Calu3 (cell line): ENCODE measurements at places on chromosomes 12 and 14. TPM values are rescaled to one million over a fixed set of nuclear protein-coding genes. Genes with fewer than 3 reads are reported as not detected.

- H3K27ac ChIP-seq: no peak overlapping the region
- no peaks in the 10 kb centered on the region for H3K4me1 ChIP-seq
- no peak overlapping the region for H3K4me3 ChIP-seq
- H3K36me3 ChIP-seq: no peaks in the 10 kb centered on the region
- H3K27me3 ChIP-seq: no peaks in the 10 kb centered on the region
- no peak for DNase-seq
Observed at GRCh38 chr12:44930972-44931600, 55.0 kb upstream of the NELL2 start.

- H3K4me3 ChIP-seq: no peak overlapping the region
- H3K27me3 ChIP-seq: peaks cover 8% of the 10 kb centered on the region
- no peak overlapping the region for H3K27ac ChIP-seq
- peaks cover 21% of the 10 kb centered on the region for H3K36me3 ChIP-seq
- peaks cover 21% of the 10 kb centered on the region for H3K4me1 ChIP-seq
Observed at GRCh38 chr14:101554991-101555668, 6.2 kb upstream of the DIO3 start.

DNA sequence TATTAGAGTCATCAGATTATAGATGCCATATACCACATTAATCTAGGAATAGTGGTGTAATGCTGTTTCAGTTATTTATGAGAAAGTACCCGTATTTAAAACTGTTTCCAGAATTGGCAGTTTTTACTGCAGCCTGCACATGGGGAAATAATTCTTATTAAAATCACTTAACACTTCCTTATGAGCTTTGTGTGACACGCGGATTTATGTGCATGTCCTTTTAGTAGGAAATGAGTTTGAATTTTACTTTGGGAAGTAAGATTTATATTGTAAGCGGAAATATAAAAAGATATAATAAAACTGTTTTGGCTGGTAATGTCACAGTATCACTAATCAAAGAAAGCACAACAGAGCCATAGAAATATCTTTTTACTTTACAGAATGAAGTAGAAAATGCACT, 132.9 kb downstream of the TMEM117 start:
- no peak overlapping the region for H3K27ac ChIP-seq
- no peak for DNase-seq
- H3K27me3 ChIP-seq: no peaks in the 10 kb centered on the region
- no peak overlapping the region for H3K4me3 ChIP-seq

GRCh38 chr12:6639151-6639801, 3.5 kb upstream of the LPAR5 start:
- no peak overlapping the region for H3K27ac ChIP-seq
- H3K36me3 ChIP-seq: peaks cover 5% of the 10 kb centered on the region

Gene SLC22A17
- total RNA-seq: 0.39 and 0.61 TPM in 2 replicates

DNA sequence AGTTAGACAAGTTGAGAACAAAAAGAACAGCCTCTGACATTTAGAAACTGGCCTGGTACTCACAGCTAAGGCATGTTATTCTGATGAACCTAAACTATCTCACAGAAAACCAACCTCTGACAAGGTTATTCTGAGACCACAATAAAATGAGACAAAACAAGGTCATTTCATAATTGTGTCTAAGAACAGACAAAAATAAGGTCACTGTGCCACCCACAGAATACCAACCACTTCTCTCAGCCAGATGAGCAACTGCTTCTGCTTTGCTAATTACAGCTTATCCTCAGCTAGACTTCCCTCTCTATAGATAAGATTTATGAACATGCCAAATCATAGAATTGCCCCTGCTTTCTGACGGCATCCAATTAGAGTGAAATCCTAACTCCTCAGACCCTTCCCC, 52.2 kb upstream of the CRACR2A start:
- H3K27me3 ChIP-seq: no peaks in the 10 kb centered on the region
- no peak for DNase-seq
- no peak overlapping the region for H3K27ac ChIP-seq
- H3K36me3 ChIP-seq: no peaks in the 10 kb centered on the region

DNA sequence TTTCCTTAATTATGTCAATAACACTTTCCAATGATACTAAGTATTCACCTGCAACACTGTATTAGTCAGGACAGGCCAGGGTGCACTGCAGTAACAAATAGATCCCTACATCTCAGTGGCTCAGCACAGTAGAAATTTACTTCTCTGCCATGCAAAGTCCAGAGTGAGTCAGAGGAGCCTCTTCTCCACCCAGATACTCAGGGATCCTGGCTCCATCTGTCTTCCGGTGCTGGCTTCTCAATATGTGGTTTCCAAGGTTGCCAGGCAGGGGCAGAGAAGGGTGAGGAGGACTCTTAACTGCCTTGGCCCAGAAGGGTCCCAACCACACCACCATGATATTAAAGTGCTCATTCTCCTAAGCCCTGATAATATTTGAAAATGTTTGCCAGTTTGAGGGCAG, 47.8 kb downstream of the ADGRD1 start:
- H3K36me3 ChIP-seq: no peaks in the 10 kb centered on the region
- H3K4me1 ChIP-seq: no peaks in the 10 kb centered on the region
- peaks cover 10% of the 10 kb centered on the region for H3K27me3 ChIP-seq
- no peak overlapping the region for H3K4me3 ChIP-seq
- H3K27ac ChIP-seq: no peak overlapping the region

Gene FRS2
- 27.5 and 34.5 TPM in 2 replicates for total RNA-seq

DNA sequence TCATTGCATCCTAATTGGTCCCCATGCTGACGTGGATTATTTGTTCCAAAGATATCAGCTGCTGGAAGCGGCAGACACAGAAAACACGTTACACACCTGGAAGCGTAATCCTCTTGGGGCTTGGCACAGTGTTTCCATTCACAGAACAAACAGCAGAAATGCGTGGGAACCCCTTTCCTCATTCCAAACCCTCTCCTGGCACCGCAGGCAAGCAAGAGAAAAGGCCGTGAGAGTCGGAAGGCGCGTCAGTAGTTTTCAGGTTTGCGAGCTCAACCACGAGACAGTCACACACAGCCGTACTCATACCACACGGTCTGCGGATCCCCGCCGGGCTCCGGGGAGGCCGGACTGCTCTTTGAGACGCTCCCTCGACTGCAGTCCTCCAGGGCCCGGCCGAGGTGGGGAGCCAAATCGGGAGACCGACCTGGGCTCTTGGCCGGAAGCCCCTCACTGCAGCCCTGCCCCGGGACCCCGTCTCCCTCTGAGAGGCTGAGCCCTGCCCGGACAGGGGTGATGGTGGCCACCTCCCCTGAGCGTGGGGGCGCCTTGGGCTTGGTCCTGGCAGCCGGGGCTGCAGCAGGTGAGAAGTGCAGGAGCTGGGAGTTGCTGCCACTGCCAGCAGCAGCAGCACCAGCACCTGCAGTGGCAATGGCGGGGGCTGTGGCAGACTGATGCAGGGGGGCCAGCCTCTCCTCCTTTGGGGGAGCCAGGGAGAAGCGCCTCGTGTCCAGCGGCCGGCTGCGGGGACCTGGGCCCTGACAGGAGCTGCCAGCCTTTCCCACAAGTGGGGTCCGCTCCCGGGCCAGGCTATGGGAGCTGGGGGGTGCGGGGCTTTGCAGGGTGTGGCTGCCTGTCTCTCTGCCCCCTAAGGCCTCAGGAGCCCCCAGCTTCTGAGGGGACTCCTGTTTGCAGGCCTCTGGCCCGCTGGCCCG, 28.1 kb upstream of the GPR68 start:
- no peaks in the 10 kb centered on the region for H3K27me3 ChIP-seq
- H3K27ac ChIP-seq: no peak overlapping the region
- no peak overlapping the region for H3K4me3 ChIP-seq
- DNase-seq: no peak

Gene SERPINA10
- total RNA-seq: not detected in 2 replicates

Gene TPPP2
- total RNA-seq: not detected in 2 replicates

Gene CLEC1B
- not detected in 2 replicates for total RNA-seq
